ENCODE measurements at places on chromosomes 1 and 21.

GRCh38 chr1:109639063-109639840 is 16.6 kb upstream of the GSTM4 start:
- no peak for DNase-seq

- DNase-seq, result no peak
These were observed 34.7 kb upstream of the C1orf115 start for GRCh38 chr1:220655509-220655908.

DNA sequence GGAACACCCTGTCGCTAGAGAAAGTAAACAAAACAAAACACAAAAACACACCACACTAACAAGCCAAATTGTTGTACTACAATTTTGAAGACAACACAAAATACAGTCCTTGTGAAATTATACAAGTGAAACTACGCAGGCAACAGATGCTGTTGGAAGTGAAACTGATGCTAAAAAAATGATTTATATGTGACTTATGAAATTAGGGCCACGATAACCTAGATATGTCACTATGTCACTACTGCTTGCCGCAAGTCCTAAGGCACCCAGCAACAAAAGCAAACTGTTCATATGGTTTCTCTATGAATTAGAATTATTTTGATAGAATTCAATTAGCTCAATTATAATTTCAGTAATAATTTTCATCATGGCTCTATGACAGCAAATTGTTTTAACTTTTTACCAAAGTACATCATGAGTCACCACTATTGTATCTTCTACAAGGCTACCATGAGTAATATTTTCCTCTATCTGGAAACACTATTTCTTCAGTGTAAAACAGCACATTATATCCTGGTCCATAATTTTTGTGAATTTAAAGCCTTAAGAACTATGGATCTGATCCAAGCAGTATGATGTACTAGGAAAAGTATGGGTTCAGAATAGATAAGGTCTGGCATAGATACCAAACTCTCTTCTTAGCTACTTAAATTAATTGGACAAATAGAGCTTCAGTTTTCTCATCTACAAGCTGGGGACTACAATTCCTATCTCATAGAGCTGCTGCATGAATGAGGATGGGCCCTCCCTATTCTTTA is 216.3 kb downstream of the COL11A1 start:
- DNase-seq, result no peak

DNA sequence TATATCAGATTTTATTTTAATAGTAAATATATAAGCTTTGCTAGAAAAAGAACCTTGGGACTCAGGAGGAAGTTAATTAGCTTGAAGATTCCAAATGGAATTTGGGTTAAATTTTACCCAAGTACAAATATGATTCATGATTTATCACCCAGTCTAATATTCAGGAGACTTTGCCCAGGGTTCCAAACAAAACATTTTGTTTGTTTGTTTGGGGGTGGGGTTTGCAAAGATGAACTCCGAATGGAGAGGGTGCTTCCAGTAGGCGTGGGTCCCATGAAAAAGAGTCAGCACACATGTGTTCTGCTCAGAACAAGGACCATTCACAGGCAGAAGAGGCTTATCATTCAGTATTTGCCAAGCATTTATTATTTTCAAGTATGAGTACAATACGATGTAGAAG is 23.5 kb downstream of the KCNT2 start:
- DNase-seq, result no peak

GRCh38 chr1:36934061-36934460 is 100.3 kb downstream of the GRIK3 start:
- DNase-seq, result no peak

GRCh38 chr1:215761446-215761845 is 194.3 kb downstream of the KCTD3 start:
- DNase-seq, result no peak

- no peak for DNase-seq
These were observed 90.6 kb downstream of the ST3GAL3 start for GRCh38 chr1:43797891-43798290.

- no peak for DNase-seq
These were observed 3.9 kb upstream of the TUT4 start for GRCh38 chr1:52556641-52557360.

DNA sequence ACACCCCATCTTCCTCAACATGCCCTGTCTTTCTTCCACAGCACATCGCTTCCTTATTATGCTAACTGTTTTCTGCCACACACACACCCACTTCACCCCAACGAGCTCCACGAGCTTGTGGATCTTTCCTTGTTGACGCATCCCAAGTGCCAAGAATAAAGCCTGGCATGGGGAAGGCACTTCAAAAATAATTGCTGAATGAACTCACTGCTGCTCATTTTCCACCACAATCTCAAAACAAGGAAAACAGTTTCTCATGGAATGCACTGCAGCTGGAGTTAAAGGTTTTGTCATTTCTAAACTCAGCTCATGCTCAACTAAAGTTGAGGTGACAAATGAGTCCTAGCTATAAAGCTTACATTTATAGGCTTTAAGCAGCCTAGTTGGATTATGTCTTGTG is 86.0 kb downstream of the TIAM1 start:
- no peak for DNase-seq

DNA sequence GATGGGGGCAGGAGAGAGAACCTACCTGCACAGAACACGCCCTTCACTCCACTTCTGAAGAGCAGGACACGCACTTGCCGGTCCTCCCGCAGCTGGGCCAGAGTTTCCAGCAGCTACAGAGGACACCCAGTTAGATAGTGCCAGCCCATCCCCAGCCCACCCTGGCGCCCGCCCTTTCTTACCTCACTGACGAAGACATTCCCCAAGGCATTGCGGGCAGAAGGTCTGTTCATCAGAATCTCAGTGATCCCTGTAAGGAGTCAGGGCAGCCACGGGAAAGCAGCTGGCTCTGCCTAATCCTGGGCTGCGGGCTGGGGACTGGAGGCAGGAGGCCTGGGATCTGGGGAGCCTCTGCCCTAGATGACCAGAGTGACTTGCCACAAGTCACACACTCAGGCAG is 10.0 kb downstream of the ECHDC2 start:
- DNase-seq, result no peak

- DNase-seq, result no peak
These were observed 180.6 kb downstream of the PLA2G4A start for GRCh38 chr1:187009320-187009719.

DNA sequence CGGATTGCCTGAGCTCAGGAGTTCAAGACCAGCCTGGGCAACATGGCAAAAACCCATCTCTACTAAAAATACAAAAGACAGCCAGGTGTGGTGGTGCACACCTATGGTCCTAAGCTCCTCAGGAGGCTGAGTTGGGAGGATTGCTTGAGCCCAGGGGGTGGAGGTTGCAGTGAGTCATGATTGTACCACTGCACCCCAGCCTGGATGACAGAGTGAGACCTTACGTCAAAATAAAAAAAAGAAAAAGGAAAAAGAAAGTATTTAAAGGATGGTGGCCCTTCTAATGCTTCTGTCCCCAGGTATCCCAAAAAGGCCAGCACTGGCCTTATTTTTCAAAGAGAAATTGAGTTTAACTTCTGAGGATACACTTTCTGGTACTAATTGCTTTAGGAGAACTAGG is 1.7 kb downstream of the IKBKE start:
- peak; percentile 29 for DNase-seq

DNA sequence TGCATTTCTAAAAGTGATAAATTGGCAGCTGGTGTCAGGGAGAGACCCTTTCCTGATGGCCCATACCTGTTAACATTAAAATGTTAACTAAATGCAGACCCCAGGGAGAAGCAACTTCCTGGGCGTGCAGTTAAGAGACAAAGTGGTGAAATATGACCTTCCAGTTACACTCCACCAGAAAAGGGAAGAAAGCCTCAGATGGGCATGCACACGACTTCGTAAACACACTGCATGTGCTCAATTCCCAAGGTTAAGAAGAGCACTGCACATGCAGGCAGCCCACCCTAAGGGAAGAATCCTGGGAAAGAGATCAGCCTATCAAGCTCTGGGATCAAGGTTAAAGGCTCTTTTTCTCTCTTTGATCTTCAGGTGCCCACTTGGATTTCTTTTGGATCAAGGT is 9.7 kb upstream of the GBP6 start:
- no peak for DNase-seq

- no peak for DNase-seq
These were observed 3.0 kb upstream of the MAN1A2 start for GRCh38 chr1:117364240-117364639.

- DNase-seq, result no peak
These were observed 83.1 kb upstream of the KCNK1 start for GRCh38 chr1:233530665-233531386.

- DNase-seq, result no peak
These were observed 742 bp upstream of the HSPA13 start for GRCh38 chr21:14383596-14384180.

DNA sequence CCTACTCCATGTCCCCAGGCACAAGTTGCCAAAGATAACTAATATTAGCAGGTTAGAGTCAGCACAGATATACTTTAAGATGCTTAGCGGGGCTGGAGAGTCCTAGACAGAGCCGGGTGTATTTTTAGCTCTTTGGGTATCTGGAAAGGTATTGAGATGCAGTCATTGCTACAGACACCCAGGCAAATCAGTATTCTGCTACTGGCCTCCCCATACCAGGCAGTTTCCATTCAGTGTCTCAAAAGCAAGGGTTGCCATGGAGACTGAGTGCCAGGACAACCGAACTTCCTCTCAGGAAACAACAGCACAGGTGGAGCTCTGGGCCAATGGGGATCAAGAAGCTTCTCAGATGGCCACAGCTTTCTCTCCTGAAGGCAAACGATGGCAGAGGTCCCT is 45.3 kb downstream of the KCNC4 start:
- no peak for DNase-seq

DNA sequence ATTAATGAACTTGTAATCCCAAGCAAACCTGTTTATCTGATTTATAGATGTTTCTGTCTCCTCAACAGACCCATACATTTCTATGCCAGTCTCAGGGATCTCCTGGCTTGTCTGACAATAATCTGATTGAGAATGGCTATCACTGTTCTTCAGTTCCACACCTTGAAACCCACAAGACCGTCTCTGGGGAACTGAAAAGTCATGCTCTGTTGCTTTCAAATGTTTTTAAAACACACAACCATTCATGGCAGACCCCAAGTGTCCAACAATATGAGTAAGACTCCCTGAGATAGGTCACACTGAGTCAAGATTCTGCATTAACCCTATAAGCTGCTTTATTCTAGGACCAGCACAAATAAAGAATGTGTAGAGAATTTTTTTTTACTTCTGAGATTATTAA is 611.2 kb upstream of the PLXNA2 start:
- DNase-seq, result no peak

- no peak for DNase-seq
These were observed 22.7 kb upstream of the GNG12 start for GRCh38 chr1:67855961-67856360.

- DNase-seq, result no peak
These were observed 18.1 kb downstream of the LRIF1 start for GRCh38 chr1:110945626-110946025.

DNA sequence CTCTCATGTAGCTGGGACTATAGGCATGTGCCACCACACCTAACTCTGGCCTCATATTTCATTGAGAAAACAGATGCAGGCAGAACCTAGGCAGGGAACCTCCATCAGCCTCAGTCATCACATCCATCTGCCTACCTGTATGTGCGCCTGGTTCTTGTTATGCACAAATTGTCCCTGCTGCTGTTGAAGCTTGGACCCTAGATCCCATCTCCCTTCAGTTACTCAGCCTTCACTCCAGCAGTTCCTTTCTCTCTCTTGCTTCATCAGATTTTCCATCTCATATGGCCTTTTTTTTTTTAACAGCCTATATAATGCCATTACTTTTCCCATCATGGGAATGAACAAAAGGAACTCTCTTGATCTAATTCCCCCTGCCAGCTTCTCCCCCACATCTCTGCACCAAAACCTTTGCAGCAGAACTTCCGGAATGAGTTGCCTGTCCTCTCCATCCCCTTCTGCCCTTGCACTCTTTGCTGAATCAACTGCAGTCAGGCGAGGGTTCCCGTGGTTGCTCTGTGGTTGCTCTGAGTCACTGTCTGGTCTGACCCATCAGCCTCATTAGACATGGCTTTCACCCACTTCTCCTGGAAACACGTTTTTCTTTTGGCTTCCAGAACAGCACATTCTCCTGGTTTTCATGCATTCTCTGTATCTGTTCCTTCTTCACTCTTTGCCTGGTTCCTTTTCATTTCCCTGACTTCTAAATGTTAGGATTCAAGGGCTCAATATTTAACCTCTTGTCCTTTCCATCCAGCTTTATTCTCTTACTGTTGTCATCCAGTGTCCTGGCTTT is 41.5 kb downstream of the UBE4B start:
- DNase-seq, result peak; percentile 43

DNA sequence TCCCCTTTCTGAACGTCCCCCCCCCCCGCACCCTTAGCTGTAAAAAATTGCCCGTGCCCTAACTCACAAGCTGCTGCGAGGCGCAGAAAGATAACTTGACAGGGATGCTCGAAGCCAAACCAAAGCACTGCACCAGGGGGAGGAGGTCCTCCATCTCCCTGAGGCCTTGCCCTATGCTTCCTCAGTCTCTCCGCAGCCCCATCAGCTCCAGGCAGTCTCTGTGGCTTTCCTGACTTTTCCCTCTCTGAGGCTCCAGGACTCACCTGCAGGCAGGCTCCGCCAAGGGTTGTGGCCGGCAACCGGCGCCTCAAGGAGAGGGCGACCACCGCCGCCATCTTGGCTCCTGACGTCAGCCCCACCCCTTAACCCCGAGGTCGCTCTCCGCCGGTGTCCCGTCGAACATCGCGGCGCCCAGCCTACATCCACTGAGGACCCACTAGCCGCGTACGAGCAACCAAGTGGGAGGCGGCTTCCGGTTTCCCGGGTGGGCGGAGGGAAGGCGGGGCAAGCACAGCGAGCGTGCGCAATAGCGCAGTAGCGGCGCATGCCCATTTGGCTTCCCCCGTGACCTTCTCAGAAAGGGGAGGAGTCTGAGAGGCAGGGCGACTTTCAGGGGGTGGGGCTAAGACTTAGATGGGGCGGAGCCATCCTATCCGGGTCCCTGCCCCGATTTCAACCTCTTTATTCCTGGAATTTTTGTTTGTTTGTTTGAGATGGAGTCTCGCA is at the start of gene SDHB:
TSS of gene SDHB (minus strand) at position 348 of the 726 bp plus-strand sequence. CDS start at position 335, 13 bp downstream.
- peak; percentile 99 for DNase-seq

GRCh38 chr1:14689996-14690615 is 91.6 kb downstream of the KAZN start:
- no peak for DNase-seq

DNA sequence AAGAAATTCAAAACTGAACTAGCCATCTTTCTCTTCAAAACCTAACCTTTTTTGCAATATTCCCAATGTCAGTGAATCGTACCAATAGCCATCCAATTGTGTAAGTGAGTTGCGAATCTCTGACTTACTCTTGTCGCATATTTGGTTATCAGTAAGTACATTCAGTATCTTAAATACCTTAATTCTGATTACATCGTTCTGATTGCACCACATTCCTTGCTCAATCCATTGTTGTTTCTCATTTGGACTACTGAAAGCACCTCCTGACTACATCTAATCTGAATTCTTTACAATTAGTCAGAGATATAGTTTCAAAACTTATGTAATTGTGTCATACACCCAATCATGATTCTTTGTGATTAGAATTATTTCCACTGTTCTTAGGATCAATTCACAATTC is 16.8 kb upstream of the BRINP3 start:
- no peak for DNase-seq
